ENCODE measurements at places on chromosomes 13 and 19.
A peak's percentile ranks its signal among the peaks of the same experiment; 100 is the strongest.

- peak; percentile 19 for DNase-seq
These were observed 1.3 kb downstream of the NECTIN2 start for GRCh38 chr19:44847144-44848035.

DNA sequence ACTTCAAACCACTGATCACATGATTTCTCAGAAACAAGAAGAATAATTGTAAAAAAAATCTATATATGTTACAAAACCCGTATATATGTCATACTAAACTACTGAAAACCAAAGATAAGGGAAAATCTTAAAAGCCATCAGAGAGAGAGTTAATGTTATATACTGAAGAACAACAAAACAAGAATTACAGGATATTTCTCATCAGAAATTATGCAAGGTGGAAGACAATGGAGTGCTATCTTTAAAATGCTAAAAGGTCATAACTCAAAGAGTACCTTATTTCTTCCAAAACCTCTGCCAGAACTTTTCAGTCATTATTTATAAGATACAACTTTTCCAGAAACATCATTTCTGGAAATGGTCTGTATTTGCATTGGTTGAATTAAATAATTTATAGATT, 256.8 kb downstream of the RBM26 start:
- no peak for DNase-seq

GRCh38 chr19:15759962-15760565, 22.3 kb downstream of the OR10H3 start:
- no peak for DNase-seq

GRCh38 chr13:34431827-34432581, 510.1 kb upstream of the NBEA start:
- DNase-seq, result no peak

- no peak for DNase-seq
These were observed 18.4 kb downstream of the LRCH1 start for GRCh38 chr13:46571189-46571908.

DNA sequence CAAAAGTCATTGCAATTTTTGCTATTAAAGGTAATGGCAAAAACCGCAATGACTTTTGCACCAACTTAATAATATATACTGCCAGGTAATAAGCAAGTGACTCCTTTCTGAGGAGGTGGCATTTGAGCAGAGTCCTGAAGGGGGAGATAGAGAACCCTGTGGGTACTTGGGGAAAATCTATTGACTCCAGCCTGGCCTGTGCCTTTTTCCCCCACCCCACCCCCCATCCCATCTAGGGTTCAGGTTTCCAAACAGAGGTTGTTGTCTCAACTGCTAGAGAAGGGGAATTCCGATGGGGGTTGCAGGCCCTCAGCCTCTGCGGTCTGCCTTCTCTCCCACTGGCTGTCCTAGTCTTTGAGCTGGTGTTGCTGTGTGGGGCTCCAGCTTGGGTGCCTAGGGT, 11.5 kb downstream of the S1PR2 start:
- peak; percentile 21 for DNase-seq

DNA sequence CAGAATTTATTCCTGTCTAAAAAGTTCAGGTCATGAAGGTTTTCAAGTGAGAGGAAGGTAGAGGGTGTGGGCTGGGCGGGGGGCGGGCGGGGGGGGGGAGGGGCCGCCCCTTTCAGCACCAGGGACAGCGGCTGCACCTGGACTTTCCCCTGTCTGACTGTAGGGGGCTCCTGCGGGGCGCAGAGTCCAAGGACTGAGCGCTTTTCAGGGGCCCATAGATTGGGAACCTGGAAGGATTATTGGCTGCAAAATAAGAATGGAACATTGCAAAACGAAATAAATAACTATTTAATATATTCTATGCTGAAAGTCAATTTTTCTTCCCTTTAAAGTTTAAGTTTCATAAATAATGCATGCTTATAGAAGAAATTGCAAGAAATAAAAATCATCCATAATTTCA, 8.9 kb upstream of the CYP4F3 start:
- no peak for DNase-seq

GRCh38 chr13:73336773-73337172, 278.0 kb downstream of the KLF5 start:
- DNase-seq, result no peak

GRCh38 chr13:25384758-25385410, 13.1 kb downstream of the ATP8A2 start:
- DNase-seq, result no peak

GRCh38 chr13:107289540-107289939, 721.6 kb upstream of the ARGLU1 start:
- no peak for DNase-seq

DNA sequence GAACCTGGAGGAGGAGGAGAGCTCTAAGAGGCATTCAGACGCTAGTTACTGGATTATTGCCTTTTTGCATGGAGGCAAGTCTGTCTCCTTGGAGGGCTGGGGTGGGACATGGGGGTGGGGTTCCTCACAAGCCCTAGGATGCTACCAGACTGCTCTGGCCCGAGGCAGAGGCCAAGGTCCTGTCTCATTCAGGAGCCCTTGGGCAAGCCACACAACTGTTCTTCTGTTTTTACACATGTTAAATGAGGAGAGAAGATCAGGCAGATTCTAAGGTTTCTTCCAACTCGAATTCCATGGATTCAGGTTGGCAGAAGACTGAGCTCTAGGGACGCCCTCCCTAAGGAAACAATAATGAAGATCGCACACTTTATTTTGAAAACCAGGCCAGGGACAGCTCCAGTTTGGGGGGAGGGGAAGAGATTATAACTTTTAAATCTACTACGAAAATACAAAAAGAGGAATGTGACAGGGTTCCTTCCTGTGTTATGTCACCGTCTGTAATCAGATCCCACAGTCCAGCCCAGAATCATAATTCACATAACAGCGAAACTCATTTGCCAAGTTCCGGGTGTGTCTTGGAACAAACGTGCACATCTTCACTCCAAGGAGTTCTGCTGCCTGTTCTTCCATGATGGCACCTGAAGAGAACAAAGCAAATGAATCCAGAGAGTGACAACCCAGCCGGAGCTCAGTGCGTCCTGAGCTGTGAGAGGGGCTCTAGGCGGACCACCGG, 25.2 kb downstream of the IL17D start:
- no peak for DNase-seq

GRCh38 chr19:40512473-40513344, 45.9 kb downstream of the SPTBN4 start:
- no peak for DNase-seq

GRCh38 chr13:34731486-34731885, 210.6 kb upstream of the NBEA start:
- DNase-seq, result no peak

GRCh38 chr13:113660066-113660465, 2.1 kb upstream of the ATP4B start:
- DNase-seq, result no peak

- DNase-seq, result no peak
These were observed 433 bp upstream of the ZNF616 start for GRCh38 chr19:52140032-52140710.

DNA sequence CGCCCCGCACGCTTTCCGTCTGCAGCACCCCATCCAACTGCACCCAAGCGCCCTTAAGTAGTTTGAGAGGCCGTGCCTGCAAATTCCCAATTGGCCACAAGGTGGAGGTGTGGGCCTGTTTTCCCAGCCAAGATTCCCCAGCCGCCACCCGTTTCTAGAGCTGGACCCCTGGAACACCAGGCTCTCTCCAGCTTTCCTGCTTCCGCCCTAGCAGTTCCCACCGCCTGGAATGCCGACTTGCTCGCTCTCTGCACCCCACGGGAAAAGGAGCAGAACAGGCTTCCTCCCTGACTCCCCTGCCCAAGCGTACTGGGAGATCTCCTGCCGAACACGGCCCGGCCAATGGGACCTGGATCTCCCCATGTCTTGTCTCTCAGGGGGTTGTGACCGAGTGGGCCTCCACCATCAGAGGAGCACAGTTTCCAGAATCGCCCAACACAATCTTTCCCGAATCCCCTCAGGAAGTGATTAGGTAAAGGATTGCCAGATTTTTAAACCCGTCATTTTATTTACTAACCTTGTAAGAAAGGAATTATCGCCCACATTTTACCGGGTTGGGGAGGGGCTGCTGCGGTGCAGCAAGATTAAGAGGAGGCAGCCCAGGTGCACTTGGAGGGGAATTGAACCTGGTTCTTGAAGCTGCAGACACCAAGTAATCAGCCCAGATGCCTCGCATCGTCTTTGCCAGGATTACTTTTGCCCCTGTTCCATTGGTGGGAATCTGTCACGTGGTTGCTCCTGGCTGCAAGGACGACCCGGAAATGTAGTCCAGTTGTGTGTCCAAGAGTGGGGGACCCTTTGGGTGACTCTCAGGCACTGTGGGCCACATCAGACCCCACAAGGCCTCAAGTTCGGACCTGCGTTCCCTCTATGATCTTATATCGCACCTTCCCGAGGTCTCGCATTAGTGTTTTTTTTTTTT, 3.5 kb upstream of the NAPSA start:
- DNase-seq, result peak; percentile 90

GRCh38 chr19:41915776-41916414, 12.4 kb downstream of the ERFL start:
- no peak for DNase-seq

- DNase-seq, result no peak
These were observed 71.9 kb downstream of the DCLK1 start for GRCh38 chr13:36059321-36059720.

DNA sequence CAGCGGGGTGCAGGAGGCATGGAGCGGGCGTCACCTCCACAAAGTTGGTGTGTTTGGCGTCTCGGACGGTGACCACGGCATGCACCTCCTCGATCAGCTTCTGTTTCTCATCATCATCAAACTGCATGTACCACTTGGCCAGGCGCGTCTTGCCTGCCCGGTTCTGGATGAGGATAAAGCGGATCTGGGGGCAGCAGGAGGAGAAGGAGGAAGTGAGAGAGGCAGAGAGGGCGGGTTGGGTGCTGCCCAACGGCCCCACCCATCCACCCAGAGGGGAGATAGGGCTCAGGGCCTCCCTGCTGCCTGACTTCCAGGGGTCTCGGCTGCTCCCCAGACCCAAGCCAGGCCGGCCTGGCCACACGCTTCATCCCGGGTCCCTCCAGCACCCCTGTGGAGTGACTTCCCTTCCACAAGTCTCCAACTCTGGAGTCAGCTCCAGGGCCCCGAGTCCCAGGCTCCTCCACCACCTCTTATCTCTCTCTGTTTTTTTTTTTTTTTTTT, 4.6 kb downstream of the AP2S1 start:
- DNase-seq, result no peak

DNA sequence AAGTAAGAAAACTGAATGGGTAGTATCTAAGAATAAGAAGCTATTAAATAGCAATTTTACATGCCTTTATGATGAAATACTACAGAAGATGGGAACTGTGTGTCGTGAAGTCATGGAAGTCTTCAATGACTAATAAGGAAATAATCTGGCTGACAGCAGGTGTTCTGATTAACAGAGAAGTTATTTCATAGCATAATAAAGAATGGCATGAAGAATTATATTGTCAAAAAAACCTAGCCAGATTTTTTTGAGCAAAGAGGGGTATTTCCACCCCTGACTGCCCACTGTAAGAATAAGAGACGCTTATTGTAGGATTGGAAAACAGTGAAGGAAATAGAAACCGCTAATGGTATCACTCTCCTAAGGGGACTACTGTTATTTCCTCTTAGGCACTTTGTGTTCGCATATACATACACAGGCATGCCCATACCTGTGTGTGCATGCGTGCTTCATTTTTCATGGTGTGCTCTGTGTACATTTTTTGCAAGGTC, 318.8 kb downstream of the SHISA2 start:
- no peak for DNase-seq

DNA sequence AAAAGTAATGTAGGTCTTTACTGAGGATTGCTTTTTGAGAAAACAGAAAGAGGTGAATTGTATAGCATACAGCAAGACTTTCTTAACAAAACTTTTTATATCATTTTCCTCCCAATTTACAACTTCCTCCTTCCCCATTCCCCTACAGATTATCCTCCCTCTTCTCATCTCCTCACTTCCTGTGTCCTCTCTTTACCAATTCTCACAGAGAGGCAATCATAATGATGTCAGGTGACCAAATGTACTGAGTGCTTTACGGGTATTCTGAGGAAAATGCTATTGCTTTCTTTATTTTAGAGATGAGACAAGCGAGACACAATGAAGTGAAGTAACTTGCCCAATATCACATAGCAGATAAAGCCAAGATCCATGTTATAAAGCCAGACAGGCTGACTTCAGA, 1.7 kb upstream of the MTMR6 start:
- DNase-seq, result peak; percentile 51

DNA sequence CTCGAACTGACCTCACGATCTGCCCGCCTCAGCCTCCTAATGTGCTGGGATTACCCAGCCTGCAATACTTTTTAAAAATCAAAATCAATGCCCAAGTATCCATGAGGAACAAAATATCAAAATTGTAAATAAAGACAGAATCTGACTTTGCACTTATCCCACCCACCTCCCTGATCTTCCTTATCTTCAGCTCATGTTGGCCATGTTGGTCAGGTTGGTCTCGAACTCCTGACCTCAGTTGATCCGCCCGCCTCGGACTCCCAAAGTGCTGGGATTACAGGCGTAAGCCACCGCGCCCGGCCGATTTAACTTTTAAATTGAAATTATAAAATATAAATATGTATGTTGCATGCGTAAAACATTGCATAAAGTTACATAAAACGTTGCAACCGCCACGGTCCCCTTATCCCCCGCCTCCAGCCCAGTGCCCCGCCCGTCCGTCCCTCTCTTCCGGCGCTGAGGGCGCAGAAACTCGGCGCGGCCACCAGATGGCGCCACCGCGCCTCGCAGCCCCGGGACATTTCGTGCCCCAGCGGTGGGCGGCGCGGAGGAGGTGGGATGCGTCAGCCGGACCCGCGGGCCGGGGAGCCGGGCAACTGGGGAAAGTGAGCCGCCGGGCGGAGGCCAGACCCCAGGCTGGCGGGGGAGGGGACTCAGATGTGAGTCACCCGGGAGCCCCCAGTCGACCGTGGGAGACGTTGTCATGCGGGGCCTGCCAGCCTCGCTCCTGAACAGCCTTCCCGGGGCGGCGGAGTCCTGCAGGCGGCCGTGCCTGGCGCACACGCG, 1.5 kb upstream of the GADD45B start:
- DNase-seq, result peak; percentile 61

DNA sequence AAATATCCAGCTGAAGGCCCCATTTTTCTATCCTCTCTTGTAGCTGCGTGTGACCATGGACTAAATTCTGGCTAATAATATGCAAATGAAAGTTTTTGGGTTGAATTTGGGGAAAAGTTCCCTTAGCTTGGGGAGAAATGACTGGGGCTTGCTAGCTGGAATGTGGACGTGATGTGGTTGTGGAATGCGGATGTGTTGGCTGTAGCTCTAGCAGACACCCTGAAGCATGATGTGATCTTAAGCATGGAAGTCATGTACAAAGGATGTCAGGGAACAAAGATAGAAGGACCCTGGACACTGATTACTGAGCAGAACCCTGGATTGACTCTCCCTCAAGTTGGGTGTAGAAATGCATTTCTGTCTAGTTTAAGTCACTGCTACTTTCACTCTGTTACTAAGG, 25.4 kb upstream of the SCEL start:
- no peak for DNase-seq

- peak; percentile 47 for DNase-seq
These were observed 3.6 kb downstream of the POU4F1 start for GRCh38 chr13:78599645-78600279.

GRCh38 chr13:57634839-57635165, 3.3 kb downstream of the PCDH17 start:
- DNase-seq, result no peak

Measured in AML-193 (cell line).